AG04449 (cell line): ENCODE measurements at places on chromosomes 16 and 17.

GRCh38 chr16:67419931-67420330 is 3.7 kb upstream of the ZDHHC1 start:
- DNase-seq, result no peak

DNA sequence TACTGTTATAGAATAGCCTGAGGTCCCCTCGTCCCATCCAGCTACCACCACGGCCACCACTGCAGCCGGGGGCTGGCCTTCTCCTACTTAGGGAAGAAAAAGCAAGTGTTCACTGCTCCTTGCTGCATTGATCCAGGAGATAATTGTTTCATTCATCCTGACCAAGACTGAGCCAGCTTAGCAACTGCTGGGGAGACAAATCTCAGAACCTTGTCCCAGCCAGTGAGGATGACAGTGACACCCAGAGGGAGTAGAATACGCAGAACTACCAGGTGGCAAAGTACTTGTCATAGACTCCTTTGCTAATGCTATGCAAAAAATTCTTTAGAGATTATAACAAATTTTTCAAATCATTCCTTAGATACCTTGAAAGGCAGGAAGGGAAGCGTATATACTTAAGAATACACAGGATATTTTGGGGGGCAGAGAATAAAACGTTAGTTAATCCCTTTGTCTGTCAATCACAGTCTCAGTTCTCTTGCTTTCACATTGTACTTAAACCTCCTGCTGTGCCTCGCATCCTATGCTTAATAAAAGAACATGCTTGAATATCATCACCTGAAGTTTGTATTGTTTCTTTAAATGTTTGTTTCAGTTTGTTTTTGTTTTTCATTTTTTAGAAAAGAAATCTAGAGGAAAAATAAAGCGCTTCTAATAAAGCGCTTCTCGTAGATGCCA is 388.3 kb downstream of the MAF start:
- no peak for DNase-seq

GRCh38 chr16:68778551-68779231 is 41.6 kb downstream of the CDH1 start:
- no peak for DNase-seq

GRCh38 chr17:51667706-51668083 is 407.3 kb downstream of the UTP18 start:
- DNase-seq, result no peak

DNA sequence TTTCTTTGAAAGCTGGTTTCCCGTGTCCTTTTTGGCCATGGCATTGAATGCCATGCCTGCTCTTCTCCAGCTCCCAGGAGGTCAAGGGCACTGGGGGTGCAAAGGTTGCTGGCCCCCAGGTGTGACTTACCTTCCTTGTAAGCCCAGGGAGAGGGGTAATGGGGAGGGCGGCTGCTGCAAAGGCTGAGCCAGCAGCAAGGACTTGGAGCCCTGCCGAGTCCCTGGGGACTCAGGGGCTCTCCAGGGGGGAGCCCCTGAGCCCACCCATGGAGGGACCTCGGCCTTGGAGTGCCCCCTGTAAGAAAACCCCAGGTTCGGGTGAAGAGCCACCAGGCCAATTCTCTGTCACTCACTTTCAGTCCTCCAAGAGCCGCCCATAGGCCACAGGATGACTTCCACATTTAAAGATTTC is 5.9 kb upstream of the CCL22 start:
- no peak for DNase-seq

GRCh38 chr17:81960130-81960958 is 643 bp downstream of the NOTUM start:
- DNase-seq, result no peak

DNA sequence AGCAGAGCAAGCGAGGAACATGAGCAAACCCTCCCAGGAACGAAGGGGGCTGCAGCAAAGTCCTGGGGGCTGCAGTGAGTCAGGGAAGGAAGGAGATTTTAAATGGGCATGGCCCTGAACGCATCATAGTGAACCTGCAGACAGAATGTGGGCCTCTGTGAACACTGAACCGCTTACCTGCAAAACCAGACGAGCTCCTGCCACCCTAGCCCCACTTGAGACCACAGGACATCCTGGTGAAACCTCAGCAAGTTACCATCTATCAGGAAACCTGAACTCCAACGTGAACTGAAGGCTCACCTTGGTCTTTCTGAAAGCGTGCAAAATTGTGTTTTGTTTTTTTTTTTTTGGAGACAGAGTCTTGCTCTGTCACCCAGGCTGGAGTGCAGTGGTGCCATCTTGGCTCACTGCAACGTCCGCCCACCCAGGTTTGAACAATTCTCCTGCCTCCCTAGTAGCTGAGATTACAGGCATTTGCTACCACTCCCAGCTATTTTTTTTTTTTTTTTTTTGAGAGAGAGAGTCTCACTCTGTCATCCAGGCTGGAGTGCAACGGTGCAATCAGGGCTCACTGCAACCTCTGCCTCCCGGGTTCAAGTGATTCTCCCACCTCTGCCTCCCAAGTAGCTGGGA is 30.8 kb downstream of the FANCA start:
- DNase-seq, result no peak

- no peak for DNase-seq
Observed at GRCh38 chr17:556431-556995, 158.1 kb downstream of the VPS53 start.

- DNase-seq, result no peak
Observed at GRCh38 chr17:78494696-78495330, 82.4 kb downstream of the DNAH17 start.
